Naive thymus-derived CD4-positive, alpha-beta T cell (primary cell): ENCODE measurements at places on chromosomes 16 and 17.

- H3K4me3 ChIP-seq: peak overlapping the region; percentile 51
- no peaks in the 10 kb centered on the region for H3K27me3 ChIP-seq
- peak overlapping the region; percentile 15 for H3K27ac ChIP-seq
- no peaks in the 10 kb centered on the region for H3K36me3 ChIP-seq
- H3K4me1 ChIP-seq: peaks cover 6% of the 10 kb centered on the region
Observed at GRCh38 chr16:53952215-53953208, 248.6 kb downstream of the FTO start.

- DNase-seq: no peak
- no peaks in the 10 kb centered on the region for H3K27me3 ChIP-seq
- peaks cover 19% of the 10 kb centered on the region for H3K4me1 ChIP-seq
- no peaks in the 10 kb centered on the region for H3K36me3 ChIP-seq
- no peak overlapping the region for H3K27ac ChIP-seq
- no peak overlapping the region for H3K4me3 ChIP-seq
Observed at GRCh38 chr16:10325783-10326543, 59.9 kb upstream of the ATF7IP2 start.

GRCh38 chr16:66065925-66066324 is 300.6 kb upstream of the CDH5 start:
- no peaks in the 10 kb centered on the region for H3K27me3 ChIP-seq
- DNase-seq: no peak
- H3K4me3 ChIP-seq: no peak overlapping the region
- no peaks in the 10 kb centered on the region for H3K4me1 ChIP-seq
- no peaks in the 10 kb centered on the region for H3K36me3 ChIP-seq
- H3K27ac ChIP-seq: no peak overlapping the region

DNA sequence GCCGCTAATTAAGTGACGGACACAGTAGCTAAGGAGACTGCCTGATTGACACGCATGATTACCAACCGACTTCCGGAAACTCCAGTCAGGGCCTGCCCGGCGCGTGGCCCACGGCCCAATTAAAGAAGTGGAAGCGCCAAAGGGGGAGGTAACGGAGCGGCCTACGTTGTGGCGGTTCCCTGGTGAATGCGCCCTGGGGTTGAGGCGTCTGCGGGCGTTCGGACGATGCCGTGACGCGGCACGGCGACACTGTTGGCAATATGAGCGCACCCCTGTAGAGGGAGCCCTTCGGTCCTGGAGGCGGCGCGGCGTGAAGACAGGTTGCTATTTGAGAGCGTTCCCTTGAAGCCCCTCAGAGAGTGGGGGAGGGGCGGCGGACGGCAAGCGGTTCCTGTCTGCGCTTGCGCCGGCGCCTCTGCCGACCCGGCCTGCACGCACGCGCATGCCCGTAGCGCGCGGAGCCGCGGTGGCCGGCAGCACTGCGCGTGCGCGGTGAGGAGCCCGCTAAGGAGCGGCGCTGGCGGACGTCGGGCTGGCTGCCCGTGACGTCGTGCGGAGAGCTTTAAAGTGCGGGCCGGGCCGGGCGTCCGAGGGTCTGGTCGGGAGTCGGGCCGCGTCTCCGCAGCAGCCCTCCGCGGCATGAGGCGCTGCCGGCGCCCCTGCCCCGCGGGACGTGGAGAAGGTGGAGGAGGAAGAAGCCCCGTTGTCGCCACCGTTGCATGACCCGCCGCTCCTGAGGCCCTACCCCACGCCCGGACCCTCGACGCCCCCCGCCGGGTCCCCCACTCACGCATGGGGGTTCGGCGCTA is at the start of gene ALKBH5:
Gene ALKBH5, plus strand, starts transcription at position 495 of the 809 bp plus-strand sequence. CDS start 416 bp downstream, outside the sequence.
- H3K4me3 ChIP-seq: peak within 1 kb of the TSS; percentile 78
- peaks cover 40% of the 10 kb centered on the region for H3K4me1 ChIP-seq
- H3K27ac ChIP-seq: peak within 1 kb of the TSS; percentile 93
- H3K36me3 ChIP-seq: peaks cover 3% of the 10 kb centered on the region
- peak; percentile 99 for DNase-seq

- H3K4me3 ChIP-seq: no peak overlapping the region
- H3K4me1 ChIP-seq: no peaks in the 10 kb centered on the region
- H3K36me3 ChIP-seq: no peaks in the 10 kb centered on the region
- no peaks in the 10 kb centered on the region for H3K27me3 ChIP-seq
Observed at GRCh38 chr17:82388922-82389283, 17.3 kb downstream of the UTS2R start.

DNA sequence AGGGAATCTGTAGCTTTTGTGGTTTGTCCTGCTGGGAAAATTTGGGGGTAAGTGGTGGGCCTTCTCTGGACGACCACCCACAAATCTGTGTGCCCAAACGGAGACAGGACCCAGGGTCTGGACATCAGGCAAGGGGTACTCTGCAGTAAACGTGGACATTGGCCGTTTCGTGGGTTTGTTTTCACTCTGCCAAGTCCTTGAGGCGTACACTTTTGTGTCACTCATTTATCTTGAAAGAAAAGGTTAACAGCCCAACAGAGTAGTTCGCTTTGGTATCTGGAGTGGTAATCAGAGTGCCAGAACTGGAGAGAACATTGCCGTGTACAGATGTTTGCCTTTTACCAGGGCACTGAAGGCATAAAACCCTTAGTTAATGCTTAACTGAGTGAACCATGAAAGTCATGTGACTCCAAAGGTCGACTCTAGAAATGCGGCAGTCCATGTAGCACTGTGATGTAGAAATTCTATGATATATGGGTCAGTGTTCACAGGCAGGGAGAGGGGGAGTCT is 15.4 kb downstream of the NAA60 start:
- H3K27me3 ChIP-seq: no peaks in the 10 kb centered on the region
- peak overlapping the region; percentile 84 for H3K4me3 ChIP-seq
- DNase-seq: peak; percentile 27
- peak overlapping the region; percentile 96 for H3K27ac ChIP-seq
- peaks cover 46% of the 10 kb centered on the region for H3K4me1 ChIP-seq

DNA sequence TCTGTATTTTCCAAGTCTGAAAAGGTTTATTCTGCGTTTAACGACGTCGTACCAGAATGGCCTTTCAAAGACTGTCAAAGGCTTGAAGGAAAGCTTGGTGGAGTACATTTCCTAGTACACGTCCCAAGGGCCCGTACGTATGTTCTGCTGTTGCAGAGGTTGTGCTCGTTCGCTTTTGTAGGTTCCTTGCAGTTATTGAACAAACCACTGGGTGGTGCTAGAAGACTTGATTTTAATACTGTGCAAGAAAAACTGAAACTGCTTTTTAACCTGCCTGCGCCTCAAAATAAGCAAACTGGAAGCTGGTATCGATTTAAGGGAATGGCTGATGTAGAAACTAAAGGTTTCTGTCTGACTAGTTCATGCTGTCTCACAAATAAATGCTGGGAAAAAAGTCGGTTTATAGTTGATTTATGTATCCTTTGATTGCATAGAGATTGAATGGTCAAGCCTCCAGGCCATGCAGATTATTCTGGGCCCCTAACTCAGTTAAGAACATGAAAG is 54.6 kb downstream of the USP10 start:
- peak overlapping the region; percentile 4 for H3K4me3 ChIP-seq
- peak overlapping the region; percentile 44 for H3K27ac ChIP-seq
- no peaks in the 10 kb centered on the region for H3K36me3 ChIP-seq
- no peaks in the 10 kb centered on the region for H3K27me3 ChIP-seq

GRCh38 chr16:27582883-27583282 is 32.9 kb downstream of the KATNIP start:
- no peaks in the 10 kb centered on the region for H3K4me1 ChIP-seq
- H3K27me3 ChIP-seq: no peaks in the 10 kb centered on the region
- H3K4me3 ChIP-seq: no peak overlapping the region
- DNase-seq: no peak
- H3K27ac ChIP-seq: no peak overlapping the region
- H3K36me3 ChIP-seq: no peaks in the 10 kb centered on the region

DNA sequence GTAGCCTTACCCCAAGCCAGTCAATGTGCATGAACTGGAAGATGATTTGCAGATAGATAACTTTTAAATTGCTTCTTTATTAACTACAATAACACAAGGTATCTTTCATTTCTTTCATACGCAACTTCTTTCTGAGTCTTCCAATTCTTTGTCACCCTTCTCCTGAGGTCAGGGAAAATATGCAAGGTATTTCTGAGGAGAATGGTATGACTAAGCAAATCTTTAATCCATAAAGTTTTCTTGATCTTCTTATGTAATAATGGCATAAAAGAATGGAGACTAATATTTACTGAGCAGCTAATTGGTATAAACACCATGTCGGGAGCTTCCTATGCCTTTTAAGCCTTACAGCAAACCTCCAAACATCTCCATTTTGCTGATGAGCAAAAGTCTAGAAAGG is 438.9 kb downstream of the KCNJ2 start:
- no peak for DNase-seq
- H3K4me3 ChIP-seq: no peak overlapping the region
- no peaks in the 10 kb centered on the region for H3K4me1 ChIP-seq
- H3K27ac ChIP-seq: no peak overlapping the region
- no peaks in the 10 kb centered on the region for H3K36me3 ChIP-seq
- H3K27me3 ChIP-seq: no peaks in the 10 kb centered on the region

DNA sequence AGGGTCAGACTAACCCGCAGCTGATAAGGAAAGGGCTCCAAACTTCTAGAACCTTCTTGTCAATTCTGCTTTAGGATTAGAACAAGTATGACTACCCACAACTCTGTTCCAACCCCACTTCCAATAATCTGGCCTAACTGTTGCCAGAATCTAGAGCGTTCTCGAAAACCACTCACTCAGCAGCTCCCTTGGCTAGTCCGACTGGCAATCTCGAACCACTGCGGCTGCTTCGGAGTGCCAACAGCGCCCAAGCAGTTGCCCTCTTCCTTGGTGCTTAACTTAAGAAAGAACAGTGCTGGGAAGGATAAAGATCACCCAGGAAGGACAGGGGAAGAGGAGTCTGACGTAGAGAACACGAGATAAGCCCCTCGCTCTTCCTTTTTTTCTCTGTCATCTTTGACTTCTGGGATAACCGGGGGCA is 818 bp downstream of the DNAJC7 start:
- H3K27ac ChIP-seq: peak overlapping the region; percentile 98
- H3K36me3 ChIP-seq: peaks cover 13% of the 10 kb centered on the region
- peaks cover 35% of the 10 kb centered on the region for H3K4me1 ChIP-seq
- H3K27me3 ChIP-seq: no peaks in the 10 kb centered on the region
- no peak for DNase-seq

GRCh38 chr17:81665205-81666091 is 957 bp downstream of the OXLD1 start:
- H3K4me3 ChIP-seq: peak overlapping the region; percentile 86
- peak; percentile 23 for DNase-seq
- H3K27me3 ChIP-seq: no peaks in the 10 kb centered on the region
- peaks cover 2% of the 10 kb centered on the region for H3K36me3 ChIP-seq
- peaks cover 50% of the 10 kb centered on the region for H3K4me1 ChIP-seq

DNA sequence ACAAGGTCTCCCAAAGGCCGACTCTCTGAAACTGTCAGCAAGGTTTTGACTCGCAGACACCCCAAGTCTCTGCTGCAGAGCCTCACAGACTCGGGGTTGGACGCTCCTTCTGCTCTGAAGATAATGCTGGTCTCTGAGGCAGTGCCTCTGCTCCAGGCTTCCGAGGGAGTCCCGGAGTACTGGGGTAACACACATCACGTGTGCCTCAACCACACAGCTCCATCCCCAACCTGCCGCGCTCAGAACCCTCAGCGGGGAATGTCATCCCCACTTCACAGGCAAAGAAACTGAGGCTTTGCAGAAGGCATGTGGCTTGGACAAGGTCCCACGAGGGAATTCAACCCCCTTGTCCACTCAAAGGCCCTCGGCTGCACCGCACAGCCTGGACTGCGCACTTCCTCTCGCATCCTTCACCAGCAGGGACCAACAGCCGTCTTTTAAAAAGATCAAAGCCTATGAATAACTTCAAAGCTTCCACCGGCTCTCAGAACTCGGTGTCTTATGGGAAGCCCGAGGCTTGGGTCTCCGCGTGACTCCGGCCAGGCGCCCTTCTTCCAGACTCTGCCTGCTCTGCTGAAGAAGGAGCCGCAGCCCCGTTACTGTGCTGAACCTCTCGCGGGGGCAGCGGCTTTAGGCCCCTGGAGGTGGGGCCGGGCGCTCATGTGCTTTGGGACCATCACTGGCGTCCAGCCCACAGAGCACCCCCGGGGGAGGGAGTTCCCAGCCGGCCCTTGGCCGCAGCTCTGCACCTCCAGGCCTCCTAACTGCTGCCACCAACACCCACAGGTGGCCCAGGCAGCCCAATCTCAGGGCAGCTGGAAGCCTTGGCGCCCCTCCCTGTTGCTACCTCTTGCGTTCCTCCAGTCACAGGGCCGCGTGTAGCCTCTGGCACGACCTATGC is 2.2 kb downstream of the TMEM204 start:
- H3K4me1 ChIP-seq: peaks cover 50% of the 10 kb centered on the region
- H3K4me3 ChIP-seq: peak overlapping the region; percentile 85
- H3K36me3 ChIP-seq: peaks cover 17% of the 10 kb centered on the region
- H3K27me3 ChIP-seq: no peaks in the 10 kb centered on the region
